ENCODE measurements at places on chromosomes 7 and 10.

DNA sequence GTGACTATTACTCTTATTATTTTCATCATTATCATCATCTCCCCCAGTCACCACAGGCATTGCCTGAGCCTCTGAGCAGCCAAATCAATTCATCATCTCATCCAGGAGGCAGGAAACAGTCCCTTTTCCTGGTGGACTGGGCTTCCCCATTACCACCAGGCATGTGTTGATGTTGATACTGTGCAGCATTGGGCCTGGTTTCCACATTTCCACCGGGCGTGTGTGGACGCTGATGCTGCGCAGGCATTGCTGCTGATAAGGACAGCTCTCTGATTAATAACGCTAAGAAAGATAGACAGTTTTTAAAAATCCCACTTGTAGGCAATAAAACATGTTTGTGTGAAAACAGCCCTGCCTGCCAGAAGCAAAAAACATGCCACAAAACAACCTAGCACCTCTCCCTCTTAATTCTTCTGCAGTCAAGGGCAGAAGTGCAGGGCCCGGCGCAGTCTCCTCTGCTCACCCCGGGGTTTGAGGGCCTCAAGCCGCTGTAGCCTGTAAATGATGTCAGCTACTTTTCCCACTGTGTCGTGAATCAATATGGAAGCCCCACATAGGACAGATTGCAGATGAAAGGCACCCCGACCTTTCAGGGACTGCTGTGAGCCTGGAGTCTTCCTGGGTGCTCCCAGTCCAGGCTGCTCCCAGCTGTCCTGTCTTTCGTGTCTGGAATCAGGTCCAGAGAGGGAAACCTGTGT, 216.0 kb downstream of the WDR37 start:
- DNase-seq, result no peak

DNA sequence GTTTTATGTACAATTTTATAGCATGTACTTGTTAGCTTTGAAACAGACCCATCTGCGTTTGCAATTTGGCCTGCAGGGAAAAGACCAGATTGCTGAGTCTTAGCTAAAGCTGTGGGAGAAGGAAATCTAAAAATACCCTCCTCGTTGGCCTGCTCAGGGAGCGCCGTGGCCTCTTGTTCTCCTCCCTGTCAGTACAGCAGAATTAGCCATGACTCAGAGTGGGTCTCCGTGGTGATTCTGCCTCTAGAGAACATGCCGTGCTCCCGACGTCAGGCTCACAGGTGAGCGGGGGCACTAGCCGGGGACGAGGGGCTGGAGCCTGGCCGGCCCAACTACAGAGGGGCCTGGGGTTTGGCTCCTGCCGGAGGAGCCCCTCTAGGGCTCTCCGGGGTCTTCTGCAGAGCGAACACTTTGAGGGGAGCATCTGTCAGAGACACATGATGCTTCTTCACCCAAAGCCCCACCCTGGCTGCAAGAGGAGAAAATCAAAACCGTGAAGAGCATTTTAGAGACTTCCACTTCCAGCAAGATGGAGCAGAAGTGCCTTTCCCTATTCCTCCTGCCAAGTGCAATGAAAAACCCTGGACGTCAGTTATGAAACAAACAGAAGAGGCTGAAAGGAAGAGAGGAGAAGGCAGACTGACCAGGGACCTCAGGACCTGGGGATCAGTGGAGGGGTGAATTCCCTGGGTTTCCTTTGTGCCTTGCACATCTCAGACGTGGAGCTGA, 98.9 kb downstream of the LHPP start:
- DNase-seq, result no peak

DNA sequence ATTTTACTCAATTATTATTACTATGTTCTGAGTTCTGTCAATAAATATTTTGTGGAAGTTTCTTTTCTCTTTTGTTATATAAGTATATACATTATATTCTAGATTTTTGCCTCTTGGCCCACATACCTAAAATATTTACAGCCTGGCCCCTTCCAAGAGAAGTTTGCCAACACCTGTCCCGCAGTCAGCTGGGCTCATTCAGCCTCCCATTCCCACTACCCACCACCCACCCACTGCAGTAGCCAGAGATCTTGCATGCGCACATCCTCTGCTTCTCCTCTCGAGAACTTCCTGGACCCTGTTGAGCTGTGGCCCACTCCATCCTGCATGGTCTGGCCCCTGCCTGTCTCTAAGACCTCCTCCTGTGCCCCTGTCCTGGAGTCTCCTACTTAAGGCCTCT, 33.6 kb downstream of the WIPF3 start:
- DNase-seq, result no peak

- no peak for DNase-seq
These were observed 503.8 kb downstream of the LRMDA start for GRCh38 chr10:75935240-75935639.

- DNase-seq, result no peak
These were observed 8.8 kb downstream of the TRIM8 start for GRCh38 chr10:102653060-102653459.

DNA sequence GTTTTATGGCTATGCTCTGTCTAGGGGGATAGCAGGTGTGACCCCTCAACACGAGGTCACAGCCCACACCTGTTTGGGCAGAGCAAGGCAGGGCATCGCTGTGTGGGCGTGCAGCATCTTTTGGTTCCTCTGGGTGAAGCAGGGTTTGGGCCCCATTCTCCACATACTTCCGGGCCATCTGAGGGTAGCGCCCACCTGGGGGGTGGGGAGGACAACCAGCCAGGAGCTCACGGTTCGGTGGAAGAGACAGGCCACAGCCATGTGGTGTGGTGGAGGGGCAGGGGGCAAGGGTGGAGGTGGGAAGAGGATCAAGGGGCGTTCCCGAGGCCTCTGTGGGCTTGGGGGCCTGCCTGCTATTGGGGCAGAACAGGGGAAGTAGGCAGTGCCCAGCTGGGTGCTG, 2.4 kb downstream of the SH2B2 start:
- DNase-seq, result no peak

- no peak for DNase-seq
These were observed 38.6 kb downstream of the MAP3K8 start for GRCh38 chr10:30472414-30473155.

GRCh38 chr7:131357282-131357880, 29.7 kb downstream of the MKLN1 start:
- no peak for DNase-seq

DNA sequence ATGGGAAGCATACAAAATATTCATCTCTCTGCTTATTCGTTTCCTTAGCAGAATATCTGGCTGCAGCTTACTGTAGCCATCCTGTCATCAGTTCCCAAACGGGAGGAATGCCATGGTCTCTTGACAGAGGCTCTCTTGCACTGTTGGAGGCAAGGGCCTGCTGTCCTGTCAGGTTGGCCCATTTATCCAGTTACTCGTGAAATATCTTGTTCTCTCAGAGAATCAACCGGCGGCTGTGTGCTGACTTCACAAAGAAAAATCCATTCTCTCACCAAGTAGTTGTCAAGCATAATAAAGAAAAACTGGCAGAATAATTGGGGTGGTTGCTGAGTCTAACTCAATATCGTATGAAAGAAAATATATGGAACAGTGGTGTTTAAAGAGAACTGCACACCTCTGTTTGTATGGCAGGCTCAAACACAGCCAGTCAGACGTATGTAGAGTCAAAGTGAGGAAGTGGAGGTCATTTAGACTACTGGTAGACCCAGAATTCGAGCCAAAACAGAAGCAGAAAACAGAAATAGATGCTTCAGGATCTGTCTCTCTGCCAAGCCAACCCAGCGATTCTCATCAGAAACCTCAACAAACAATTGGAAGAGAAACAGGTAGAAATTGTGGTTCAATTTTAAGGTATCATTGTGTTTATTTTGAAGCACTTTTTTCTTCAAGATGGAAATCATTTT, 349.2 kb upstream of the PRKCQ start:
- DNase-seq, result no peak

- no peak for DNase-seq
These were observed 16.6 kb downstream of the LANCL2 start for GRCh38 chr7:55381696-55382095.

GRCh38 chr7:7203813-7204575, 21.6 kb downstream of the C1GALT1 start:
- DNase-seq, result no peak

DNA sequence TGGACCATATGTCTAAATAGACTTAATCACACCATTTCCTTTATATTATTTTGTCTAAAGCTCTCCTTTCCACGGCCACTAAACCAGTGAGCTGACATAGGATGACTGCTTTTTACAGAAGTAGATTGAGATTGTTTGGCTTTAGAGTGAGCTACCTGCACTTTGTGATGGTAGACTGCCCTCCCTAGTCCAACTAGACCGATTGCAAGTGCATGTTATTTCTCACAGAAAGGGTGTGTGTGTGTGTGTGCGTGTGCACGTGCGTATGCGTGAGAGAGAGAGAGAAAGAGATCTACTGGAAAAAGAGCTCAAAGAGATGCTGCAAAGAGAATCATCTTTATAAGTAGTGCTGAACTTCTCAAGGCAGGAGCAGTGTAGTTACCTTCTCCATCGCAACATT, 60.7 kb downstream of the VCL start:
- DNase-seq, result no peak

DNA sequence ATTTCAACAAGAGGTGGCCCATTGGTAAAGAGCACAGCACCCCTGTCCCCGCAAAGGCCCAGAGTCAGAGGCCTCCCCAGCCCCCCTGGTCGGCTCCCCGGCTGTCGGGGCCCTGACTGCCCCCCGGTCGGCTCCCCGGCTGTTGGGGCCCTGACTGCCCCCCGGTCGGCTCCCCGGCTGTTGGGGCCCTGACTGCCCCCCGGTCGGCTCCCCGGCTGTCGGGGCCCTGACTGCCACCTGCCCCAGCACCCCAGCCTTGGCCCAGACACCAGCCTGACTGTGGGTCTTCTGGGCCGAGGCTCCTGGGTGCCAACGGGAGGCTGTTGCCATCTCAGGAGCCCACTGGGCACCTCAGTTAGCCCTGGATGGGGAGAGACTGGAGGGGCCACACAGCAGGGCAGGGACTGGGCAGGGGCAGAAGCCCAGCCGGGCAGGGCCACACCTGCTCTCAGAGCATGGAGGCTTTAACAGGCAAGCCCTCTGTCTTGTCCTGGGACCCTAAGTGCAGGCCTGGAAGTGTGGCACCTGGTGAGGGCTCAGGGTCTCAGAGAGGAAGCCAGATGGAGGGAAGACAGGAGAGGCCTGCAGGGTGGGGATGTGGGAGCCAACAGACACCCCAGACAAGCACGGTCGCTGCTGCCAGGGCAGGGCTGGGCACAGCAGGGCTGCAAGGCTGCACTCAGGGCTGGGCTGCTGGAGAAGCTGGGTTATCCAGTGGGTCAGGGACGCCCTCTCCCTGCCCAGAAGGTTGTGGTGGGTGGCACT, 56.5 kb downstream of the JAKMIP3 start:
- DNase-seq, result no peak

DNA sequence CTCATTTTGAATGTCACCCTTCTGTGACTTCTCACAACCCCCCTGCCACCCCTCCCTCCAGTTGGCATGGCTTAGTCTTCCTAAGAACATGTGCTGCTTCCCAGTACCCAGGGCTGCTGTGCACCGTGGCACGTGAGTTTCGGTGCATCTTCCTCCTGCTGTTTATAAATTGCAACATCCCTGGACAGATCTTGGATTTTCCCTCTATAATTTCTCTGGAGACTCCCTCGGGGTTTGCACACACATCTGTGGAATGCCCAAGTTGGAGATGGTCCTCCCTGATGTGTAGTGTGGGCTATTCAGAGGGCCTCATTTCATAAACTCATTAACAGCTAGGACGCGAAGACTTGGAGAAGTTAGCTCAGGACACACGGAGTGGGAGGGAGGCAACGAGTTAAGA, 52.9 kb downstream of the IKZF1 start:
- no peak for DNase-seq

DNA sequence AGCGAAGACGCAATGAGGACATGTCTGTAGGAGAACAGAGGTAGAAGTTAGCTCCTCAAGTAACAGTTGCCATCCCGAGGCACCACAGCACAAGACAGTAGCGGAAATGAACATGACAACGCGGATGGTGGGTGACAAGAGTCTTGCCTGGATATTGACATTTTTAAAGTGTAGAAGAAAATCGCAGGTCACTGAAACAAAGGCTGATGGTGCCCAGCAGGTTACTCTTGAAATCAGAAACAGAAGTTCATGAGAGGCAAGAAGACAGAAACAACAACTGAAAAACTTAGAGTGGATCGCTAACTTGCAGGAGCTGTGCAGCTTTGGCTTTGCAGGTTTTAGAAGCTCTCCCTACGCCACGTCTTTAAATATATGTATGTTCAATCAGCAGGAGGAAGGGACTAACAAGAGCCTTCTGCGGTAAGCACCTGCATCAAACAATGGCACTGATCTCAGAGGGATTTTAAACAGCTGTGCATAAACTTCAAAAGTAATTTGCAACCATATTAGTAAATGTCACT, 1.8 kb downstream of the PRKCQ start:
- no peak for DNase-seq

DNA sequence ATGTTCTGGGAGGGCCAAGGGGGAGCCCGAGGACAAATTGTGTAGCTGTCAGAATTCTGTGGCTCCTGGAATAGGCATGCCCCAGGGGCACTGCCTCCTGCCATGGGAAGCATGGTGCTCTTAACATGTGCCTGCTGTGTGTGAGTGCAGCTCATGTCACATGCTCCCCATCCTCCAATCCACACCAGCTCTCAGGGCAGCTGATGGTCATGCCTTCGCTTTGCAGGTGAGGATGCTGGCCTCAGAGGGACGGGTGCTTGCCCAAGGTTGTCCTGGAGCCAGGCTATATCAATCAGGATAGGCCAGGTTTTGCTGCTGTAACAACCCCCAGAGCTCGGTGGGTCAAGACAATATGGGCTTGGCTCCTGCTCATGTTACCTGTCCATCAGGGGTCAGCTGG, 303.4 kb downstream of the RPS24 start:
- no peak for DNase-seq

DNA sequence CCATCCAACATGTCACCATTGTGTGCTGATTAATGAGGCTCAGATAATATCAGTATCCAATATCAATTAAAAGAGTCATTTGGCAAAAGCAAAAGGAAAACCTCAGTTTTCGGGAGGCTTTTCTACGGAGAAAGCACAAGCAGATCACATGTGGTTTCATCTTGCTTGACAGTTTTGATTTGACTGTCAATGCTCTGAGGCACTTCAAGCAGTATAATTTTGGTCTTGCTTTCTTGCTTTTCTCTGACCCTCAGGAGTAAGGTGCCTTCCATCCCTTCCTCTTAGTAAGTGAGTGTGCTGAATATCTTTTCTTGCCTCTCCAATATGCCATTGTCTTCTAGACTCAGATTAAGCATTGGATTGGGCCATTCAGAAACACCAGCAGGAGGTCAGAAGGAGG, 115.5 kb upstream of the CALCR start:
- DNase-seq, result no peak

DNA sequence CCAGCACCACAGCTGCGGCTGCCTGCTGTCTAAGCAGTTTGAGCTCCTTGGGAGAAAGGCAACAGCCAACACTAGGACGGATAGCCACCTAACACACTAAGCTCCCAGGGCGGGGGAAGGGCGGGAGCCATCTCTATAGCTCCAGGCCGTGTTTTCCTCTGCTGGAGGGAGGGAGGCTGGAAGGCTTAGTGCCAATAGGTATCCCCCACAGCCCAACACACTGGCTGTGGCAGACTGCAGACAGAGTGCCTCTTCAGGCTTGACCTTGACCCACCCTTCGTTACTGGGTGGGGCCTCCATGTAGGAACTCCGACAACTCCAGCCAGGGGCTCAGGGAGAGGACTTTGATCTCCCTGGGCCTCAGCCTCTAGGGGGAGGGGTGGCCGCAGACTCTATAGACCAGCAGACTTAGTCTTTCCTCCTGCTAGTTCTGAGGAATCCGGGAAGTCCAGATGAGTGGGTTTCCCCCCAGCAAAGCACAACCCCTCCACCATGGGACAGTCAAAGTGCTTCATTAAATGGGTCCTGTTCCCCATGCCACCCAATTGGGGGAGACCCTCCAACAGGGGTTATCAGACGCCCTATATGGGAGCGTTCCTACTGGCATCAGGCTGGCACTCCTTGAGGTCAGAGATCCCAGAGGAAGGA, 314.4 kb upstream of the MKI67 start:
- DNase-seq, result no peak

GRCh38 chr10:127354992-127355391, 158.6 kb upstream of the INSYN2A start:
- no peak for DNase-seq
